ENCODE measurements at places on chromosomes 6 and 20.
A peak's percentile ranks its signal among the peaks of the same experiment; 100 is the strongest.

DNA sequence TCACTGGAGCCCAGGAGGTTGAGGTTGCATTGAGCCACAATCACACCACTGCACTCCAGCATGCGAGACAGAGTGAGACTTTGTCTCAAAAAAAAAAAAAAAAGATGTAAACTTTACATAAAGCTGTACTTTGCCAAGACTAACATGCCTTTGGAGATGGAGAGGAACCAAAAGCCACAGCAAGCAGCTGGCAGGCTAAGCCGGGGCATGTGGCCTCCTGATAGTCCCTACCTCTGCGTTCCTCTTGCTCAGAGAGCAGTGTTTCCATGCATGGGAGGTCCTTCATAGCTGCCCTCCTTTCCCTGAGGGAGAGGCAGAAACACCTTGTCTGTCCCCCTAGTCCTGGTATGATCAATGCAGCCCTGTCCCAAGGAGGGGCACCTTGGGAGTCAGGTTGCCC, 35.2 kb downstream of the SPATA2 start:
- DNase-seq = no peak

- DNase-seq = no peak
These were observed 33.8 kb downstream of the CD40 start for GRCh38 chr20:46151936-46152335.

DNA sequence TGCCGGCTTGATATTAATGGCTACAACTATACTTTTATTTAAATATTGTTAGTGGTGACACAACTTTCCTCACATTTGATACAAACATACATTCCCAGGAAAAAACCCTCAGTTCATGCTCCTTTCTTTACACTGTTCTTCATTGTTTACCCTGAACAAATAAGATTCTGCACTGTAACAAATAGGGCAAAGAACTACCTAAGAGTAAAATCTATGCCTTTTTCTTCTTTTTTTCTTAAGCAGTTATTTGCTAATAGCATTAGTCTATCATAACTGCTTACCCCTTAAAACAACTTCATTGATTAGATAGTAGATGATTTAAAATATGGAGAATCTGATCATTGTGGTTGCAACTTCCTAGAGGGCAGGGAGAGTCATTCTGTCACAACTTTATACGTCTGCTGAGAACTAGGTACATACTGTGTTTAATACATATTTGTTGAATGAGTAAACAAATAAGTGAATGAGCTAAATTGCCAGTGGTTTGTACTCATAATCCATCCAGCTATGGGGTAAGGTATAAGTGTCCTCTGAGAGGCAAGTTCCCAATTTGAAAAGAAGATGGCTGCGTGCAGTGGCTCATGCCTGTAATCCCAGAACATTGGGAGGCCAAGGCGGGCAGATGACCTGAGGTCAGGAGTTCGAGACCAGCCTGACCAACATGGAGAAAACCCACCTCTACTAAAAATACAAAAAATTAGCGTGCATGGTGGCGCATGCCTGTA, 161.0 kb downstream of the CDK19 start:
- DNase-seq = no peak

DNA sequence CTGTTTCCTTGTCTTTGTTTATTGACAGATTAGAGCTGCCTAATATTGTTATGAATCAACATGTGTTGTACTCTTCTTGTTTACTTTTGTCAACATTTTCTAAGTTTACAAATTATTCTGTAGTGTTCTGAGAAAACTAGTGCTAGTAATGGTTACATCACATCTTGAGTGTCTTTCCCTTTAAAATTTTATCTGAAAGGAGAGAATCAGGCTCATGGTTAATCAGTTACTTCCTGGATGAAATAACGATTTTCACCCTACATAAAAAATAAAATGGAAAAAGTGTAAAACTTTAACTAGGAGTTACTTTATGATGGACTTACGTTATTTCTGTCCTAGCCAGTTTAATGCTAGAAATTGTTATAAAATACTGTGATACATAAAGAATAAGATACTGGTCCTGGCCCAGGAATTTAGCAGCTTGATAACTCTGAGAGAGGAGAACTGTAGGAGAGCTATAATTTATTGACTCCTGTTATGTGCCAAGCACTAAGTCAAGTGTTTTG, 26.4 kb upstream of the BMP5 start:
- no peak for DNase-seq

DNA sequence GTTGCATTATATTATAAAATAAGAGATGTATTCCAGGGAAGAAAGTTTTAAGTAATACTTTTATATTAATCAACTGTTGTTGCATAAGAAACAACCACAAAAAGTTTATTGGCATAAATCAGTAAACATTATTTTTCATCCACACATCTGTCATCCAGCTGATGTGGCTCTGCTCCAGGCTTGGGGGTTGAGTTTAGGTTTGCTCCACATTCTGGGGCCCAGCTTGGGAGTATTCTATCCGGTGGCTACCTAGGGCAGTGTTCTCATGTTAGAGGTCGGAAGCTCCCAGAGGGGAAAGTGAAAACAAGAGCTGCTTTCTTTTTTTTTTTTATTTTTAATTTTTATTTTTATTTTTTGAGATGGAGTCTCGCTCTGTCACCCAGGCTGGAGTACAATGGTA, 728.4 kb upstream of the FLRT3 start:
- no peak for DNase-seq

DNA sequence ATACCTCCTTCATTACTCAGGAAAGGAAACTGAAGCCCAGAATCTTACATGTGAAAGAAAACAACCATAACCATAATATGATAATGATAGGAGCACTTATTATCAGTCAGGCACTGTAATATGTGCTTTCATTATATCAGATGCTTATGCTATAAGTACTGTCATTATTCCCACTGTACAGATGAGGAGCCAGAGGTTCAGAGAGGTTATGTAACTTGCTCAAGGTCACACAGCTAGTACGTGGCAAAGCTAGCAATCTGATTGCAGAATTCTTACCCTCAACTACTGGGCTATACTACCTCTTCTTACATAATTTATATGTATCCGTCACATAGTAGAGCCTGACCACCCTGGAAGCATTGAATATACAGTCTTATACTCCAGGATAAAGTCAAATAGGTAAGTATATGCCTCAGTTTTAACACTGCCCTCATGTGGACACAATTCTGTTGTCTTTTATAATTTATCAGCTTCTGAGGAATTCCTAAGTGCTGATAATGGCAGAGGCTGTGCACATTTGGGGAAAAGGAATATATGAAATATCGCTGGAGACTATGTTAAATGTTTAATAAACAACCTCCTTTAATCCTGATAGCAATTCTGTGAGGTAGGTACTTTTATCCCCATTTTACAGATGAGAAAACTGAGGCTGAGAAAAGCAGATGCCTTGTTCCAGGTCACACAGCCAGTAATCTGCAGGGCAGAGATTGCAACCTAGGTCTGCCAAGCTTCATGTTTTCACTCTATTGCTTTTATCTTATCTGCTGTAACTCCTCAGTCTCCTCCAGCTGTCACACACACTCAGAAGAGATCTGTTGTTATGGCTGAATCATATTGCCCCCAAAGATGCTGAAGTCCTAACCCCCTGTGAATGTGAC, 13.4 kb downstream of the BCAS1 start:
- DNase-seq = no peak

GRCh38 chr6:40477246-40478126, 109.7 kb downstream of the LRFN2 start:
- peak; percentile 35 for DNase-seq

DNA sequence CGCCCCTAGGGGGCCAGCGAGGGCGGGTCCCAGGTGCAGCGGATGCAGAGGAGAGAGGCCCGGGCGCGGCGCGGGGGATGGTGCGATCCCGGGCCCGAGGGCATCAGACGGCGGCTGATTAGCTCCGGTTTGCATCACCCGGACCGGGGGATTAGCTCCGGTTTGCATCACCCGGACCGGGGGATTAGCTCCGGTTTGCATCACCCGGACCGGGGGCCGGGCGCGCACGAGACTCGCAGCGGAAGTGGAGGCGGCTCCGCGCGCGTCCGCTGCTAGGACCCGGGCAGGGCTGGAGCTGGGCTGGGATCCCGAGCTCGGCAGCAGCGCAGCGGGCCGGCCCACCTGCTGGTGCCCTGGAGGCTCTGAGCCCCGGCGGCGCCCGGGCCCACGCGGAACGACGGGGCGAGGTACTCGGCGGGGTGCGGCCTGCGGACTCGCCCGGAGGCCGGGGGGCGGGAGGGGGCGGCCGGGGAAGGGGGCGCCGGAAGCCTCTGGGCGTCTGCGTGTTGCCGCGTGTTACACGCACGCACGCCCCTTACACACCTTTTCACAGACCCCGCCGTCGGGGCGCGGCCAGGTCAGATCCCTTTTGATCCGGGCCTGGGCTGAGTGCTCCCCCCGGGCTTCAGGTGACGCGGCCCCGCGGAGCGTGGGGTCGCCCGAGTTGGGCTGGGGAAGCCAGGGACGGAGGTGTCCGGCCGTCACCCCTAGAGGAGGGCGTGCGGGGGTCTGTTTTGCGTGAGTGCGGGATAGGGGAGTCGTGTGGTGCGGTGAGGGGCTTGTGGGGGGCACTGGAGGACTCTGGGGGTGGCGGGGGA, 412 bp downstream of the TRIB3 start:
- DNase-seq = peak; percentile 44

DNA sequence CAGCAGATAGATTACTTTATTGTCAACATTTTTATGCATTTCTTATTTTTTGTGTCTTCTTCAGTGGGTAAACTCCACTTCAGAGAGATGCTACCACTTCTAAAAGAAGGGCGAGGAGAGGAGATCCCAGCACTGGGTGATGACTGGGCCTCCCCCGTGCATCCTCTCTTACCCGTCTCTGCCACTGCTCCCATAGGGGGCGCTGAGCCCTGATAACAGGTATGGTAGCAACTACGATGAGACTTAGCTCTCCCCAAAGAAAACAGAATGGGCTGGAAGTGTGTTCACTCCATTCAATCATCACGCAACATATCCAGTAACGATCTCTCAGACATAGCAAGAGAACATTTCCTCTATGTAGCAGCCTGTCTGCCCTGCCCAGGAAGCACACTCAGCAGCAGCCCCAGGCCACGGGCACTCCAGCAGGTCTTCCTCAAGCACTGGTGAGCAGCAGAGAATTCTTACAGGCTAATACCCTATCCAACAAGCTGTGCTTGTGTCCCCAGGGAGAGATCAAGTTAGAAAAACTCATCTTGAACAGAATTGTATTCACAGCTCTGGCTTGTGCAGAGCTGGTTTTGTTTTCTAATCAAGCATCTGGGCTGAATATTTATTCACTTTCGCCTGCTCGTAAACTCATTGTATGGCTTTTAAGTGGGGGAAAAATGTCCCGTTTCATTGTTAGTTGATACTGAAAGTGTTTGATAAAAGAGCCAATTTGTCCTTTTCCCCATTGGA, 533.1 kb upstream of the CDH4 start:
- no peak for DNase-seq

GRCh38 chr20:2379511-2380229, 1.0 kb upstream of the TGM6 start:
- no peak for DNase-seq
